ENCODE measurements at places on chromosomes 4 and X.

GRCh38 chr4:83178029-83178428 is 63.5 kb upstream of the PLAC8 start:
- DNase-seq = no peak

- DNase-seq = no peak
These were observed 43.4 kb downstream of the SMARCAD1 start for GRCh38 chr4:94251094-94251493.

DNA sequence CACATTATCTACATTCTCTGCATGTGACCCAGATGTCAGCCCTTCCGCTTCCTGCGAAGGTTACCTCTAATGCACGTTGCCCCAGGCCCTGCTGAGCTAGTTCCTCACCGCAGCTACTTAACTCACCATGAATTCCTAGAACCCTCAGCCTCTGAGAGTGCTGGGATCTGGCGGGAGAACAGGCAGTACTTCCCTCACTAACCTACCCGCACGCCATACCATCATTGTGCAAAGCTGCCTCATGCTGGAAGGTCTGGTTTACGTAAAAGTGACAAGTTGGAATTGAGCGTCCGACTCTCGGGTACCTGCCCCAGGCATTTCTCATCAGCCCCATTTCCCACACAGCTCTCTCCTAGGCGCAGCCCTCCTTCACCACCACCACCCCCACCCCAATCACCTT is 6.3 kb downstream of the SLC25A4 start:
- no peak for DNase-seq

GRCh38 chr4:24747234-24747975 is 48.0 kb upstream of the SOD3 start:
- DNase-seq = no peak

DNA sequence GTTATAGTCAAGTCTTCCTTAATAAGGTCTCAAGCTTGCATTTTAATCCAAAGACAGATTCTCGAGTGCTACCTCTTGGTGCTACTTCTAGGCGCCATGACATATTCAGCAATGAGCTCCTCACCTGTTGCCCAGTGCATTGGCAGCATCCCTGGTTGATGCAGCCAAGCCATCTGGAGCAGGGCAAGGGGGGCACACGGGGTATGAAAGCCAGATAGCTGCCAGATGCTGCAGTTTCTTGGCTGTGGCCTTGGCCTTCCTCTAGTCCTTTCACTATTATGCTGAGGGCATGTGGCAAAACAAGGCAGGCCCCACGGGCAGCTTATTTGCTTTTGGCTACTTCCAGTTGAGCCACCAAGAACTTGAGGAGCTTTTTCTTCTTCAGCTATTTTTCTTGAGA is 168.6 kb upstream of the PGRMC2 start:
- DNase-seq = no peak

DNA sequence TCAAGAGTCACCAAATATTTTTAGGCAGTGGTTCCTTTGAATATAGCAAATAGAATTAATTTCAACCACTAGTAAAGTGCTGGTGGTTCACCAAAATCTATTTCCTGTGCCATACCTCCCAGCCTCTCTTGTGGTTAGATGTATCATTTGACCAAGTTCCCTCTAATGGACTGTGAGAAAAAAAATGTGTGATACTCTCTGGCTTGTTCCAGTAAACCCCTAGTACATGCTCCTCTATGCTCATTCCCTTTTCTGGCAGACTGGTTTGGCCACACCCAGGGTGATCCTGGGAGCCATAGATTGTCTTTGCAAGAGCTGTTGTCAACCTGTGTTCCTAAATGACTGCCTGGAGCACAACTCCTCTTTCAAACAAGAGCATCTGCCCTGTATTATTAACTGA is 109.5 kb downstream of the FRAS1 start:
- no peak for DNase-seq

GRCh38 chr4:111204797-111205196 is 581.9 kb upstream of the PITX2 start:
- no peak for DNase-seq

- peak; percentile 31 for DNase-seq
These were observed 3.2 kb downstream of the CXorf65 start for GRCh38 chrX:71103110-71103983.

- no peak for DNase-seq
These were observed 106.1 kb downstream of the PRDM5 start for GRCh38 chr4:120816296-120816965.

GRCh38 chrX:30592831-30593230 is 15.3 kb upstream of the TASL start:
- no peak for DNase-seq

GRCh38 chr4:139300431-139301112 is 733 bp upstream of the NAA15 start:
- DNase-seq = no peak

DNA sequence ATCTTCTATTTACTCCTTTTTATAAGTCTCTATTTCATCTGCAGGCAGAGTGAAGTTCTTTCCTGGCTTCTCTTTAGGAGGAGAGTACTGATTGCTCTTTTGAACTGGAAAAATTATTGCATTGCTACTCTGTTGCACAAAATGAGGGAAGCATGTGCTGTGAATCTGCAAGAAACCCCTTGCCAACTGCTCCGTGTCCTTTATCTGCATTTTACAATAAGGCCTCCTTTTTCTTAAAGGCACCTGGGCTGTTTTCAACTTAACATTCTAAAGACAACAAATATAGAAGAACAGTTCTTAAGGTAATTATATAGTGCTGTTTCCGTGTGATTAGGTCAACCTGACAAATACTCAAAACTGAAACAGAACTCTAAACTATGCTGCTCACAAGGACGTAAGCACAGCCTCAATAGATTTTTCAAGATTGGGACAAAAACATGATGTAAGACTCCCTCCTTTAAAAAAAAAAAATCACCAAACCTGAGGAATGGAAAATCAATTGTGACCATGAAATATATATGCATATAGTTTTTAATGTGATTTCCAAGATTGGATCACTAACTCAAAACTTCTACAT is 716.6 kb upstream of the INTU start:
- DNase-seq = no peak

DNA sequence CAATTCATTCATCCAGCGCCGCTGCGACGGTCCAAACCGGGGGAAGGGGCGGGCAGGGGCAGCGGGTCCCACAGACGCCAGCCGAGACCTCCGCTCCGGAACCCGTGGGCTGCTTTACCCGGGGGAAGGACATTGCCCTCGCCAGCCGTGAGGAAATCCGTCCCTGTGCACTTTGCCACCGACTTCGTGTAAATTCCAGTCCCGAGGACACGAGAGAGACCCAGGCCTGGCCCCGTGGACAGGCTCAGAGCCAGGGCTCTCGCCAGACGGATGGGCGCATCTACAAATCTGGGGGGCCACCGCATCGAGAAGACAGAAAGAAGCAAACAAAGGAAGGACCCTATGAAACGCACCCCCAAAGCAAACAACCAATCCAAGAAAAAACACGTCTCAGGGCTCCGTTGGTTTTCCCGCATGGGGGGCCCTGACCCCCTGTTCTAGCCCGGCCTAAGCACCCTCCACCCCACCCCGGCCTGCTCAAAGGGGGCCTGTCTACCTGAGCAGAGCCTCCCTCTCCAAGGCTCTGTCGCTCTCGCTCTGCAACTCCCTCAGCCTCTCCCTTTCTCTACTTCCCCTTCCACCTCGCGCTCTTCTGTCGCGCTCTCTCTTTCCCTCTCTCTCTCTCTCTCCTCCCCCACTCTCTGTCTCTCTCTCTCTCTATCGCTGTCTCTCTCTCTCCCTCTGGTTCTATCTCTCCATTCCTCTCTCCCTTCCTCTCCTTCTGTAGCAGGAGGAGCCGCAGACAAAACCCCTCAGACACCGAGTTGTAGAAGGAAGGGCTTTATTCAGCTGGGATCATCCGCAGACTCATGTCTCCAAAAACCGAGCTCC is 11.3 kb downstream of the FRG2 start:
- DNase-seq = peak; percentile 42

DNA sequence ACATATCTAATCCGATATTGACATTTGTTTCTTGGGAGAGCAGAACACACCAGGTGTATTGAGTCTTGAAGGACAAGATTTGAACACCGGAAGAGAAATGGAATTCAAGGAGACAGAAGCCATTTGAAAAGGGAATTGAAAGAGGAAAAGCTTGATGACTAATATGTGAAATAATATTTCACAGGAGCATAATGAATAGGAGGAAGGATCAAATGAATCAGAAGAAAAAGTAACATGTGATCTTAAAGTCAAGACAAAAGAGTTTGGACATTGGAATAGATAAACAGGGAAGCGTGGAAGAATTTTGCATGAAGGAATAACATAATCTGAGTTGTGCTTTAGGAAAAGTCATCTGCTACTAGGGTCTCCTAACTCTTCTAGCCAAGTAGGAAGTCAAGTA is 145.5 kb upstream of the PDHA2 start:
- no peak for DNase-seq

- DNase-seq = no peak
These were observed 72.1 kb downstream of the DDIT4L start for GRCh38 chr4:100118181-100118580.

- DNase-seq = no peak
These were observed 10.3 kb upstream of the RAB33B start for GRCh38 chr4:139443661-139444060.

DNA sequence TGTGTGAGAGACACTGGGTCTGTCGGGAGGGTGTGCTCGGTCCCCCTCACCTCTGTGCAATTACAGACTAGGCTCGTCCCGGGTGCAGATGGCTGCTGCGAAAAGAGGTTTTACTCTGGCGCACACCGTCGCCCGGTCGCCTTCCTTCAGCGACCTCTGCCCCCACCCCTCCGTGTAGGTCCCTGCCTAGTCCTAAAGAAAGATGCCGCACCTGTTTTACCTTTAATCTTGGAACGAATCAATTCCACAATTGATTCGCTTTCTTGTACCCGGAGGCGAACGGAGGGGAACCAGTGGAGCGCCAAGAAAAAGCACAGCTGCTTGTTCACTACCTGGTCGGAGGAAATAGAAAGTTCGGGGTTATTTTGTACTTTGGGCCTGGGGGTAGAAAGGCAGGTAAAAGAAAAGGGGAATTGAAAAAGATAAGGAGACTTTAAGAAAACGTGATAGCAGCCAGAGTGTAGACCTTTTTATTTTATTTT is 1.2 kb downstream of the NPNT start:
- DNase-seq = no peak

DNA sequence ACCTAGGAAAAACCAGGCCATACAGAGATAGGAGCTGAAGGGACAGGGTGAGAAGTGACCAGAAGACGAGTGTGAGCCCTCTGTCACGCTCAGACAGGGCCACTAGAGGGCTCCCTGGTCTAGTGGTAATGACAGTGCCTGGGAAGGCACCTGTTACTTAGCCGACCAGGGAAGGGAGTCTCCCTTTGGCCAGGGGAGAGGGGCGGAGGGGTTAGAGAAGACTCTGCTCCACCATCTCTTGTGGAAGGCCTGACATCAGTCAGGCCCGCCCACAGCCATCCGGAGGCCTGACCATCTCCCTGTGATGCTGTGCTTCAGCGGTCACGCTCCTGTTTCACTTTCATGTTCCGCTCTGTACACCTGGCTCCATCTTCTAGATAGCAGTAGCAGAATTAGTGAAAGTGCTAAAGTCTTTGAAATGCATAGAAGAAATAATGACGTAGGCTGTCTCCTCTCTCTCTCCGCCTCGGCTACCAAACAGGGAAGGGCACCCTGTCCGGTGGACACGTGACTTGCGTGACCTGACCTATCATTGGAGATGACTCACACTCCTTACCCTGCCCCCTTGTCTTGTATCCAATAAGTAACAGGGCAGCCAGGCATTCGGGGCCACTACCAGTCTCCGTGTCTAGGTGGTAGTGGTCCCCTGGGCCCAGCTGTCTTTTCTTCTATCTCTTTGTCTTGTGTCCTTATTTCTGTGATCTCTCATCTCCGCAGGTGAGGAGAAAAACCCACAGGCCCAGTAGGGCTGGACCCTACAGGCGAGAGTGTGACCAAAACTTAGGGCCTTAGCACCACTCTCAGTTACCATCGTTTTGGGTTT is 26.7 kb downstream of the HTT-AS start:
- DNase-seq = peak; percentile 38
